ENCODE measurements at places on chromosomes 1 and 21.

- DNase-seq = no peak
Measured at GRCh38 chr1:112304126-112304525, 91.9 kb upstream of the CTTNBP2NL start.

GRCh38 chr1:229199261-229200243 is 71.4 kb upstream of the RAB4A start:
- DNase-seq = peak; percentile 16

DNA sequence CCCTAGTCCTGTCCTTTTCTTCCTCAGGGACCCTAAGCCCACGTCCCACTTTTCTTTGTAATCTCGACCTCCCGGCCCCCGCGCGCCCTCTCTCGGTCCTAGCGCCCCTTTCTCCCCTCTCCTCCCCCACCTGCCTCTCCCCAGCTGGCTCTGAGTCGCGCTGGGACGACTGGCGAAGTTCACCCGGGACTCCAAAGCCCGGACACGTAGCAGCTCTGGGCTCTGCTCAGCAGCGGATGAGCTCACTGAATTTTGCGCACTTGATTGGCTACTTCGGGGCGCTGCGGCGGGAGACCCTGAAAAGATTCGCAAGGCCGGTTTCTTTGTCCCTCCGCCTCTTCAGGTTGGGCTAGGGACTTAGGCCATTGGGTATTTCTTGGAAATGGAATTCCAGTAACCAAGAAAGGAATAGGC is 16.3 kb upstream of the ACKR1 start:
- DNase-seq = peak; percentile 50

- DNase-seq = no peak
Measured at GRCh38 chr21:45004059-45004422, 64.2 kb downstream of the SLX9 start.

- no peak for DNase-seq
Measured at GRCh38 chr1:208158640-208159554, 85.3 kb downstream of the PLXNA2 start.

- DNase-seq = no peak
Measured at GRCh38 chr1:2874207-2874606, 72.7 kb upstream of the TTC34 start.

DNA sequence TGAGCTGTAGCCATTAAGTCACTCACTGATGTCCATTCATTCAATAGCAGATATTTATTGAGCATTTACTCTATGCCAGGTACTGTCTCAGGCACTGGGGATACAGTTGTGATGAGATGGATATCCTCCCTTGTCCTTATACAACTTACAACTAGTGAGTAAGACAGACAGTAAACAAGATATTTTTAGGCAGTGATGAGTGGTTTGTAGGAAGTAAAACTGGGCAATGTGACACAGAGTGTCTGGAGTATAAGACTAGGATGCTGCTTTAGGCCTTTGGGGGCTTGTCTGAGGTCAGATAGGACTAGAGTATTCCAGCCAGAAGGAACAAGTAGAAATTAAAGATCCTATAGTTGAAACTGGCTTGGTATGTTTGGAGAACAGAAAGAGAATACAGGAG is 41.4 kb downstream of the NOS1AP start:
- no peak for DNase-seq

- no peak for DNase-seq
Measured at GRCh38 chr21:38114717-38115333, 142.0 kb upstream of the KCNJ15 start.

DNA sequence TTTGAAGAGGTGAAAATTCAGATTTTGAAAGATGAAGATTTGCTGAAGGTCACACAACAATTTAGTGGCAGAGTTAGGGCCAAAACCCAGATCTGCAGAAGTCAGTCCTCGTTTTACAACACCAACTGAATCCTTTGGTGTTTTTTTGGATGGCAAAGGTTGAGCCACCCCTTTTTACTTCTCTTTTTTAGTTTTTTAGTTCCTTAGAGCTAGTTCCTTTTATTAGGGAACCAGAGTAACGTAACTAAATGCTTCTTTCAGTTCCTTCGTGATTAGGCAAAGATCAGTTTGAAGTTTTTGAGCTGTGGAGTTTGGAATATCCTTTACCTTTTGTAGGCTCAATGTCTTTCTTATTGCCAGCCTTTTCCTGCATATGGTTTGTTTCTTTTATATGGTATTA is 67.9 kb upstream of the ARID1A start:
- DNase-seq = peak; percentile 30

GRCh38 chr1:90798344-90798743 is 81.2 kb upstream of the BARHL2 start:
- DNase-seq = peak; percentile 74

GRCh38 chr1:230867903-230868735 is at the start of gene C1orf198:
TSS of gene C1orf198 (minus strand) at chr1:230868521. CDS start at chr1:230868512, 9 bp downstream.
- DNase-seq = peak; percentile 42

DNA sequence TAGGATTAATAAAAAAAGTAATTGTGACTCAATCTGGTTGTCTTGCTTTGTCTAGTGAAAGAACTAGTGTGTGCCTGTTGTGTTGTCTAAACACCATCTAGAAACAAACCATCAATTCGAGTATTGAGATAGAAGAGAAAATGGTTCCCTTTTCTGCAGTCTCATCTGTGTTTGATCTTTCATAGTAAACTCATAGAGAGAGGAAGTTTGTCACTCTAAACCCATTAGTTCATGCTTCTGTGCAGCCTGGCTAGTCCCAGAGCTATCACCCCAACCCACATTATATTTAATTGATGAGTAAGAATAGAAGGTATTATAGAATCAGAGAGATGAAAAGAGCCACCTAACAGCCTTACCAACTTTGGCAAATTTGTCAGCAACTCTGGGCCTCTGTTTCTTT is 99.5 kb downstream of the TGFB2 start:
- no peak for DNase-seq

- no peak for DNase-seq
Measured at GRCh38 chr1:170536924-170537551, 5.1 kb downstream of the GORAB start.

DNA sequence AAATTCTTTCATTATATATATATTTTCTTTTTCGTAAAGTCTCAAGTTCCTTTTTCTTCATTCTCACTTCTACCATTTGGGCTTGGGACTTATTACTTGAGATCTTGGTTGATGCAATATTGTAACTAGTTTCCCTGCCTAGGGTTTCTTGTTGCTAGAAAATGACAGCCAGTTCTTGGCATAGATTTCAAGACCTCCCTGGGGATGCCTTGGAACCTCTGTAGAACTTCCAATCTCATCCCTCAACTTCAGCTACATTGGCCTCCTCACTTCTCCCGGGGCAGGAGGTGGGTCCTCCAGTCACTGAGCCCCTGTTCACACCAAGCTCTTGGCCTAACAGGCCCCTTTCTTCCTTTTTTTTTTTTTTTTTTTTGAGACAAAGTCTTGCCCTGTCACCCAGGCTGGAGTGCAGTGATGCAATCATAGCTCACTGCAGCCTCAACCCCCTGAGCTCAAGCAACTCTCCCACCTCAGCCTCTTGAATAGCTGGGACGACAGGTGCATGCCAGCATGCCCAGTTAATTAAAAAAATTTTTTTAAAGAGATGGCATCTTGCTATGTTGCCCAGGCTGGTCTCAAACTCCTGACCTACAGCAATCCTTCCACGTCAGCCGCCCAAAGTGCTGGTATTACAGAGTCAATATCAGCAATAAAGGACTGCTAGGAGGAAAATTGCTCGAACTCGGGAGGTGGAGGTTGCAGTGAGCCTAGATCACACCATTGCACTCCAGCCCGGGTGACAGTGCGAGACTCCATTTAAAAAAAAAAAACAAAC is 33.1 kb downstream of the MAP3K7CL start:
- DNase-seq = no peak

- DNase-seq = no peak
Measured at GRCh38 chr1:95503278-95504030, 269.4 kb downstream of the RWDD3 start.

DNA sequence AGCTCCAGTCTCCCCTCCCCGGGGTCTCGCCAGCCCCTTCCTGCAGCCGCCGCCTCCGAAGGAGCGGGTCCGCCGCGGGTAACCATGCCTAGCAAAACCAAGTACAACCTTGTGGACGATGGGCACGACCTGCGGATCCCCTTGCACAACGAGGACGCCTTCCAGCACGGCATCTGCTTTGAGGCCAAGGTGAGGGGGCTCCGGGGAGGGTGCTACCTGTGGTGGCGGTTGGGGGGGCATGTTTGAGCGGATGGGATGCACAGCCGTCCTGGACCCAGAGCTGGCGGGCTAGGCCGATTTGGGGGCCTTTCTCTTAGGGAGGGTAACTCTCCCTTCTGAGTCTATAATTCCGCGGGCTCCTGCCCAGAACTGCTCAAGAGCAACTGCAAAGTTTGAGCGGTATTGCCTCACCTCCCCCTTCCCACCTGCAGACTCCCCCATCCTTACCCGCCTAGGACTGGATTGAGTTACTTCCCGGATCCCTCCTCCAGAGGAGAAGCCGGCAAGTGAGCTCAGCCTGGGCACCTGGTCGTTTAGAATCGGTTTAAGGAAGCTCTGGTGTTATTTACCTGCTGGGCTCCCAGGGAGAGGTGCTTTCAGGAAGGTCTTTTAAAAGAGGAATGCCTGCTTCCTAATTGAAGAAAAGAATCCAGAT is 730 bp downstream of the NOS1AP start:
- DNase-seq = no peak

GRCh38 chr21:45469273-45470086 is 64.5 kb downstream of the COL18A1 start:
- no peak for DNase-seq

DNA sequence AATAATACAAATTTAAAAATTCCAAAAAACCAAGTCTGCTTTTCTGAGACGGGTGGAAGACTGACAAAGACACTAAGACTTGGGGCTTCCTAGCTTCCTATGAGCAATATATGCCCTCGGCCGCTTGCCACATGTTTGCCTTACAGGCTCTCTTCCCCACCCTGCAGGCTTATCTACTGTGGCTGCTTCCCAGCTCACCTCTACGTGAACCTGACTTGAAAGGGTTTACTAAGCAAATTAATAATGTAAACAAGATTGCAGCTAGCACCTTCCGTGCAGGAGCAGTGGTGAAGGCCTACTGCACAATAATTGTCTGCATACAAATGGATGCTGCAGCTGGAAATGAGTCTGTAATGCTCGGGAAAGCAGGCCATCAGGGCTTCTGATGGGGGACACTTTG is 152.9 kb upstream of the DAB1 start:
- DNase-seq = no peak

- no peak for DNase-seq
Measured at GRCh38 chr1:238360474-238360873, 469.8 kb upstream of the ZP4 start.

DNA sequence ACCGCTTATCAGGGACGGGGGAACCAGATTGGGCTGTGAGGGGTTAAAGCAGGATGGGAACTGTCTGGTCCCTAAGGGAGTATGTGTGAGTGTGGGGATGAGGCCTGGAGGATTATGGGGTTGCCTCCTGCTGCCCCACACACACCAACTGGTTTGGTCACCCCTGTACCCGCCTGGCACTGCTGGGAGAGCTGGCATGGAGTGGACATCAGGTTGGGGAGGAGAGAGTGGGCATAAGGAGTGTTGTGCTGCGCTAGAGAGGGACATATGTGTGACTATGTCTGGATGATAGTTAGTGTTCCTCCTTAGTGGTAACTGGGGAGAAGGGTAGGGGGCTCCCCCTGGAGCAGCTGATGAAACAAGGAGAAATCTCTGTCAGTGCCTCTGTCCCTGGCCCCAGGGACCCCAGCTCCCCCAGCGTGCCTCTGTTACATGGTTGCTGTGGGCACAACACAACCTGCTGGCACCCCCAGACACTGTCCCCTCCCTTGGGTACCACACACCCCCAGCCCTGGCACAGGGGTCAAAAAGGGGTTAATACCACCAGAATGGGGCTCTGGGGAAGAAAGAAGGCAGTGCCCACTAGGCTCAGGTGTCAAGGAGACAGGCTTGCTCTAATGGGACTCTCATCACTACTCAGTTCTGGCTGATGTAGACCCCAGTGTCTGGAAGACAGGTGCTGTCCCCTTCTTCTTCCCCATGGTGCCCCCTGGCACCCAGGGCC is 1.9 kb downstream of the ZBTB7B start:
- DNase-seq = no peak

DNA sequence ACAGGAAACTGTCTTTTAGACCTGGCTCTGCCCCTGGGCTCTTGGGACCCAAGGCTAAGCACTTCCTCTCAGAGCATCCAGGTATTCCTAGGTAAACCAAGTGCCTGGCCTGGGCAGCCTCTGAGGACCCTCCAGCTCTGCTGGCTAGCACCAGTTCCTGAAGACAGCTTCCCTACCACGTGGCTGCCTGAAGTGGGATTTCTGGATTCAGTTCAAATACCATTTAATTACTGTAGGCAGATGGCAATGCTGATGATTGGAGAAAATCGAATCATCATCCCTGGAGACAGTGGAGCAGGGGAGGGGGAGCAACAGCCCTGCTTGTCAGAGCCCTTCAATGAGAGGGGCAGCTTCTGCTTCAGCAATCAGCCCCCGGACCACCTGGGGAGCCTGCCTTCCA is 11.9 kb downstream of the KIF21B start:
- no peak for DNase-seq

DNA sequence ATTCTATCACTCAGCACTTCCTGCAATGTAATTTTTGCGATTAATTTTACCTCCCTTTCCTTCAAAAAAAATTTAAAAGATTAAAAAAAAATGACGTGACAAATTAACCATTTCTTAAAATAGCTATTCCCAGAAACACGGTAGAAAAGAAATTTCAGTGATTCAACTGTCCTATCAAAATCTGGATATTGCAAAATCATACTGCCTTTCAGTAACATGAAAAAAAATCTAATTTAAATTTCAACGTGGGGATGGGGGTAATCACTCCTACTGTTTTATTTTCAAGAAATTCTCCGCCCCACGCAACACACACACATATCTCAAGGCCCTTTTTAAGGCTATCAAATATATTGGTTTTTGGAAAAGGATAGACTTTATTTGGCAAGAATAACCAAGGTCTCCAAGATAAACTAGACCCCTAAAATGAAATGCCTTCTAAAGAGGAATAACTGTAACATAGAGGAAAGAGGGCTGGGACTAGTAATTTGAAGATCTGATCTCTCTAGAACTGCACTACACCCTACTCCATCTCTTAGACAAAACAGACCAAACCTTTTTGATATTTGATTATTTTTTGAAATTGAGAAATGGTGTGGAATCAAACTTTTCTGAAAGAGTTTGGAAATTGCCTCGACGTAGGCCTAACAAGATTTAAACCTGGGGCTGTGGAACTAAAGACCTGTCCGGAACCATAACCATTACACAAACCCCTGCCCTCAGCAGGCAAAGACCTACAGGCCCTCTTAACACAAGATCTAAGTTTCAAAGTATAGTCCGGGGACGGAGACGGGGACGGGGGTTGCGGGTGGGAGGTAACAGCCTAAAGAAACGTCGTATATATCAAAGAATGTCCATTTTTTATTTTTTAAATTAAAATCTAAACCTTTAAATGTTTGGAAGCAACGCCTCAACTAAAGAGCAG is 941 bp downstream of the ARNT start:
- DNase-seq = peak; percentile 33

Measured in hematopoietic multipotent progenitor cell treated with erythropoietin and hydrocortisone succinate and interleukin-3 and kit ligand, for 8 days (in vitro differentiated cells).